ENCODE measurements at places on chromosomes 4 and X. TPM values are rescaled to one million over a fixed set of nuclear protein-coding genes. Genes with fewer than 3 reads are reported as not detected.
A peak's percentile ranks its signal among the peaks of the same experiment; 100 is the strongest.

DNA sequence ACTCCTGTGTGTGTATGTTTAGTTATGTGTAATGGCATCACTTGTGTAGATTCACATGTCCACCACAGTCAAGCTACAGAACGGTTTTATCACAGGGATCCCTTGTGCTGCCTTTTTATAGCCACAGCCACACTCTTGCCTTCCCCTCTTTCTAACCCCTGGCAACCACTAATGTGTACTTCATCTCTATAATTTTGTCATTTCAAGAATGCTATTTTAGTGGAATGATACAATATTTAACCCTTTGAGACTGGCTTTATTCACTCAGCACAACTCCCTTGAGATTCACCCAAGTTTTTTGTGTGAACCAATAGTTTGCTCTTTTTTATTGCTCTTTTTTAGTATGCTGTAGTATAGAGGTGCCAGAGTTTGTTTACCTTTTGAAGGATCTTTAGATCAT, 112.1 kb downstream of the CDKL5 start:
- H3K4me1 ChIP-seq = no peaks in the 10 kb centered on the region
- H3K4me3 ChIP-seq = no peak overlapping the region
- H3K36me3 ChIP-seq = no peaks in the 10 kb centered on the region
- H3K27ac ChIP-seq = no peak overlapping the region
- H3K27me3 ChIP-seq = no peaks in the 10 kb centered on the region

DNA sequence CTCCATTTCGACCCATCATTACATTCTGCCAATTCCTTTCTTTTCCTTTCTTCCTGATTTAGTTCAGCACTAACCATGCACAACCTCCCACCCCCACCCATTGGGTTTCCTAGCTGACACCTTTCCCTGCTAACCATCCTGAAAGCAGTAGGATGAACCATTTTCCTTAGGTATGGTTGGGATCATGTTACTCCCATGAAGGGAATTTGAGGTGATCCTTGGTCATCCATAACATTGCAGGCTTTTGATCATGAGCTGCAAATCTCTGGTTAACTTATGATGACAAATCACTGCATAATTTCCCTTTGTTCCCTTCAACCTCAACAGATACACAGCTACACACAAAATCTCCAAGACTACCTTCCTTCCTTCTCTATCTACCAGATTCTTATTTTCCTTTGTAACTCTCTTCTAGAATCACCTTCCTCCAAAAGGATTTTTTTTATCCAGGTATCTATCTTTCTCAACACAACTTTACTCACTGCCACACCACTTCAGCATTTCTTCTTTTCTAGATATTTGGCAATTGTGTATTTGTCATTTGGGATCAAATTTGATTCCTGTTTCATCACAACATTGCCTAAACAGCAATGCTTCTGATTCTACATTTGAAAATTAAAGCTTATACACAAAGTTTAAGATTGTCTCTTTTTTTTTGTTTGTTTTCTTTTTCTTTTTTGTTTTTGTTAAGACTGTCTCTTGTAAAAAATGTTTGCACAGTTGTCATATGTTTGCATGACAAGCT, 145.1 kb downstream of the RBM47 start:
- H3K27ac ChIP-seq = no peak overlapping the region
- no peak for DNase-seq
- no peaks in the 10 kb centered on the region for H3K27me3 ChIP-seq

DNA sequence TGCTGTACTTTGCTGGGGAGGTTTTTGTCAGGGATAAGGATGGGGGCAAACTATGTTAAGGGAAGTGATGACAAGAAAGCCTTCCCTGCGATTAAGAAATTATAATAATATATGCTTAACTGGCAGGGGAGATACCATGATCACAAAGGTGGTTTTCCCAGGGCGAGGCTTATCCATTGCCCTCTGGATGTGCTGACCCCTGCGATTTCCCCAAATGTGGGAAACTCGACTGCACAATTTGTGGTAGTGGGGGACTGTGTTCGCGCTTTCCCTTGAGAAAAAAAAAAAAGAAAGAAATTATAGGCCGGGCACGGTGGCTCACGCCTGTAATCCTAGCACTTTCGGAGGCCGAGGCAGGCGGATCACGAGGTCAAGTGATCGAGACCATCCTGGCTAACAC, 24.5 kb downstream of the SLC25A43 start:
- peaks cover 14% of the 10 kb centered on the region for H3K4me1 ChIP-seq
- H3K27me3 ChIP-seq = peaks cover 15% of the 10 kb centered on the region
- no peak for DNase-seq
- no peak overlapping the region for H3K27ac ChIP-seq
- peaks cover 24% of the 10 kb centered on the region for H3K36me3 ChIP-seq

The SPP1 gene
- not detected for total RNA-seq

DNA sequence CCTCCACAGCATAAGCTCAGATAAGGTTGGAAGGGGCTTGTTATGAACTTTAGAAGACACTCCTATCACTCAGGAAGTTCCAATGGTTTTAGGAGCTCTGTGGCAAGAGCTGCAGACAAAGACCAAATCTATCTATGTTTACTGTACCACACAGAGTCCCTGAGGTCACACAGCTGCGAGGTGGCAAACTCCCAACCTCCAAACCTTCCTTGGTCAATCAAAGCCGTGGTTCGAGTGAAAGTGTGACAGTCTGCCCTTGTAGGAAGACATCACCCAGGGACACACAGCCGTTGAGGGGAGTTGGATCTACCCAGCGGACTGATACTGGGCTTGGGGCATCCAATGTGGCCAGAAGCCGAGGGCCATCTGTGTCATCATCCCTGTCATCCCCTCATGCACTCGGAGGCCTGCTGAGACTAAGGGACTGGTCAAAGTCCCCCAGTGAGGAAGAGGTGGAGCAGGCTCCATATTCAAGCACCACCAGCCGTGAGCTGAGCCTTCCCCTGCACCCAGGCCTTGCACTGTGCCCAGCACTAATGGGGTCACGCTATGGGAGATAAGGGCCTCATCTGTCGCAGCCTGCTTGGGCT, 26.8 kb downstream of the MAN2B2 start:
- H3K4me3 ChIP-seq = no peak overlapping the region
- no peaks in the 10 kb centered on the region for H3K4me1 ChIP-seq
- H3K36me3 ChIP-seq = peaks cover 9% of the 10 kb centered on the region
- no peak for DNase-seq

DNA sequence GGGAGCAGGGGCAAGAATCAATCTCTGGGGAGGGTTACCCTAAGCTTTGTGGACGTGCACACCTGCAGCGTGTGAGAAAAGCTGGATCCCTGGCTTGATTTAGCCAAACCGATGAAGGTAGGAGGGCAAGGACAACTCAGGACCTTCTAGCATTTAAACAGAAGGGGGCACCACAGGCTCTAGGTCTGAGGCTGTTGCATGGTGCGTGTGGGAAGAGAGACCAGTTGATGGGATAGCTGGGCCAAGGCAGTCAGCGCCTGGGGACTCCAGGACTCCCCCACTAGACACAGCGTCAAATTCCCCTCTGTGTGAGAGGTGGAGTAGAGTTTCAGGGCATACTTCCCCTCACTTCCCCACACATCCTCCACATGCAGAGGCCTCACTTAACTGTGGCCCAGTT, 4.3 kb downstream of the GABRQ start:
- no peaks in the 10 kb centered on the region for H3K27me3 ChIP-seq
- DNase-seq = peak; percentile 26
- no peak overlapping the region for H3K4me3 ChIP-seq
- H3K4me1 ChIP-seq = no peaks in the 10 kb centered on the region
- no peaks in the 10 kb centered on the region for H3K36me3 ChIP-seq

- H3K4me3 ChIP-seq = no peak overlapping the region
- DNase-seq = peak; percentile 66
- no peak overlapping the region for H3K27ac ChIP-seq
- peaks cover 24% of the 10 kb centered on the region for H3K36me3 ChIP-seq
Observed at GRCh38 chrX:13778916-13779315, 38.0 kb downstream of the GPM6B start.

DNA sequence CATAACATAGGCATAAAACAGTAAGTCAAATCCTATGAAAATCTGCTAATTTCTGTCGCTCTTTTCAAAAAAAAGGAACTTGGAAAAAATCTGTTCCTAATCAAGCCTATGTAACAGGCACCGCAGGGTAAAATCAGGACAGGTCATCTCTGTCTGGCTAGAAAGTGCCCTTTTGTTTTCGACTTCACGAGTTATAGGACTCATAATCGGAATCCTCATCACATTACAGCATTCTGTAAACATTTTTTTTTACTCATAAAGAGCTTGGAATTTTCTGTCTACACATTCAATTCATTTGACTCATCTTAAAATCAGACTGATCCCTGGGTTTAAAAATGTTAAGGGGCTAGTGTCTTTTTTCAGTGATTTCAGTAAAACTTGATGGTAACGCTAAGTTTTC, 181.7 kb upstream of the TBC1D9 start:
- H3K36me3 ChIP-seq = no peaks in the 10 kb centered on the region
- H3K4me3 ChIP-seq = no peak overlapping the region
- peak; percentile 27 for DNase-seq
- H3K27ac ChIP-seq = no peak overlapping the region

- H3K27me3 ChIP-seq = no peaks in the 10 kb centered on the region
- H3K36me3 ChIP-seq = peaks cover 9% of the 10 kb centered on the region
- peak overlapping the region; percentile 18 for H3K27ac ChIP-seq
- no peak for DNase-seq
- no peak overlapping the region for H3K4me3 ChIP-seq
- peaks cover 14% of the 10 kb centered on the region for H3K4me1 ChIP-seq
Observed at GRCh38 chr4:110135523-110135922, 62.9 kb downstream of the ELOVL6 start.

- H3K4me1 ChIP-seq = peaks cover 6% of the 10 kb centered on the region
- no peaks in the 10 kb centered on the region for H3K36me3 ChIP-seq
- DNase-seq = no peak
Observed at GRCh38 chrX:14501327-14501726, 28.0 kb upstream of the GLRA2 start.

The CASK gene
- 43.2 TPM for total RNA-seq

DNA sequence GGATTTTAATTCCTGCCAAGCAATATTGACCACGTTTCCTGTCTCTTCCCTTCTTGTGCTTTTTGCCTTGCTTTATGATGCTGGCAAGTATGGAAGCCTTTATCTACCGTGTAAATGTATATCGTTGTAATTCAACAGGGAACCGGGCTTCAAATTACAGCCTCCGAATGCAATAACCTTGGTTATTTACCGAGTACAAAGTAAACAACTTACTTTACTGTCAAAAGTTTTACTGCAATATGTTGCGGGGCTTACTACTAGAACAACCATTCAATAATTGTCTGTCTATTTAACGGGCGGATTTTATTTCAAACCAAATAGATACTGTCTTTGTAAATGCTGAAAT, 73.1 kb downstream of the PALLD start:
- H3K4me3 ChIP-seq = no peak overlapping the region
- no peak for DNase-seq
- H3K4me1 ChIP-seq = peaks cover 20% of the 10 kb centered on the region
- no peaks in the 10 kb centered on the region for H3K36me3 ChIP-seq
- no peak overlapping the region for H3K27ac ChIP-seq

The FOXR2 gene
- not detected for total RNA-seq

The BRS3 gene
- not detected for total RNA-seq

The PRSS12 gene
- total RNA-seq = 10.7 TPM

DNA sequence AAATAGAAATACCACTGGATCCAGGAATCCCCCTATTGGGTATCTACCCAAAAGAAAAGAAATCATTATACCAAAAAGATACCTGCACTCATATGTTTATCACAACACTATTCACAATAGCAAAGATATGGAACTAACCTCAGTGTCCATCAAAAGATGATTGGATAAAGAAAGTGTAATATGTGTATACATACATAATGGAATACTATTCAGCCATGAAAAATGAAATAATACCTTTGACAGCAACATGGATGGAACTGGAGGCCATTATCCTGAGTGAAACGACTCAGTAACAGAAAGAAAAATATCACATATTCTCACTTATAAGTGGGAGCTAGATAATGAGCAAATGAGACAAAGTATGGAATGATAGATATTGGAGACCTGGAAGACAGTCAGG, 74.2 kb upstream of the TLR3 start:
- H3K27me3 ChIP-seq = no peaks in the 10 kb centered on the region
- no peak for DNase-seq

GRCh38 chrX:8738588-8739189, 6.8 kb upstream of the ANOS1 start:
- no peak overlapping the region for H3K4me3 ChIP-seq
- no peaks in the 10 kb centered on the region for H3K4me1 ChIP-seq
- no peaks in the 10 kb centered on the region for H3K27me3 ChIP-seq
- DNase-seq = peak; percentile 52
- no peaks in the 10 kb centered on the region for H3K36me3 ChIP-seq

The NDST3 gene
- not detected for total RNA-seq

The ARHGAP24 gene
- total RNA-seq = 2.6 TPM

GRCh38 chrX:139825618-139826017, 107.2 kb downstream of the ATP11C start:
- H3K36me3 ChIP-seq = no peaks in the 10 kb centered on the region
- no peak for DNase-seq
- H3K4me1 ChIP-seq = peaks cover 8% of the 10 kb centered on the region
- no peaks in the 10 kb centered on the region for H3K27me3 ChIP-seq
- no peak overlapping the region for H3K4me3 ChIP-seq
- peak overlapping the region; percentile 66 for H3K27ac ChIP-seq
